ENCODE measurements at places on chromosomes 7 and 10. TPM values are rescaled to one million over a fixed set of nuclear protein-coding genes. Genes with fewer than 3 reads are reported as not detected.

DNA sequence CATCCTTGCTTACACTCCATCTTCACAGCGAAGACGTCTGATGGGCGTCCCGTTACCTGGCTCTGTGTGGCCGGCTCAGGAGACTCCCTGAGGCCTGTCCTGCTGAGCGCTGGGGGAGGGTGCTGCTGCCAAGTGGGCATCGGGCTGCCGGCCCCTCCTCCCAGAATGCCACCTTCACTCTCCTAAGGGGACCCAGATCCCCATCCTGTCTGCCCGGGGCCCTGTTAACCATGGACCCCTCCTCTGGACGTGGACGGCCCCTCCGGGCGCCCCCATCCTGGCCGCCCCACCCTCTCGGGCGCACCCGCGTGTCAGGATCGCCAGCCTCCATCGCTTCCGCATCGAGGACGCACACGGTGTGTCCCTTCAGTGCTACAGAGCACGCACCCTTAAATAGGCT lies 7.3 kb upstream of the FOXL3 start:
- peak; percentile 31 for DNase-seq

DNA sequence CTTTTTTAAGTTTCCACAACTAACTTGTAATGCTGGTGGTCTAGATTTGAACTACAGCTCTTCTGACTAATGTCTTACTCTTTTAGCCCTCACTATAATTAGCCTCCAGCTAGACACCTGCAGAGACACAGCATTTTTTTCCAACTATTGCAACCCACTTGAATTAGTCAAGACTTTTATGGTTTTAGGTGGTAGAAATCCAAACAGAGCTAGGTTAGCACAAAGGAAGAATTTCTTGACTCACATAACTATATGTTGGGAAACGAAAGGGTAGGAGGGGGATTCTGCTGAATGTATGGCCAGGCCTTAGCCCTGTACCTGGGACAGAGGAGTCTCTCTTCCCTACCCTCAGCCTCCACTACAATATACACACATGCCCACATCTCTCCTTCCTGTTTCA lies 586.1 kb downstream of the INHBA start:
- DNase-seq, result no peak

GRCh38 chr10:129532838-129533237 lies 65.8 kb downstream of the MGMT start:
- no peak for DNase-seq

- DNase-seq, result no peak
These were observed 33.7 kb upstream of the TNRC18 start for GRCh38 chr7:5457245-5457735.

DNA sequence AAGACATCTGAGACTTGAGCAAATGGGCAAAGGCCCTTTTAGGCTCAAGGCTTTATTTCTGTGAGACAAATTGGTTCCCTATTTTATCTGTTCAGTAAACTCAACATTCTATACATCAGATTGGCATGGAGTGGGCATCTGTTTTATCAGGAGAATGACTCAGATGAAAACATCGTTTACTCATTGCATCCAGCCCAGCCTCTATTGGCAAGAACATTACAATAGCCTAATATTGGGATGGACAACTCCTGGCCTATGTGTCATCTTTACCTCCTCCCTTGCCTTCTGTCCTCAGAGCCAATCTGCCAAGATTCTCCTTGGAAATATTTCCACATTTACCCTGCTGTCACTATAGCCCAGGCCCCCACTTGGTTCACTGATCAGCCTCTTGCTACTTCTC lies 5.5 kb upstream of the BLNK start:
- DNase-seq, result no peak

- DNase-seq, result no peak
These were observed 420.3 kb upstream of the AUTS2 start for GRCh38 chr7:69177941-69178494.

SLC26A3 gene
- total RNA-seq, result 3,849 TPM

RBM20 gene
- total RNA-seq, result 0.46 TPM
